ENCODE measurements at places on chromosomes 11 and 22.

DNA sequence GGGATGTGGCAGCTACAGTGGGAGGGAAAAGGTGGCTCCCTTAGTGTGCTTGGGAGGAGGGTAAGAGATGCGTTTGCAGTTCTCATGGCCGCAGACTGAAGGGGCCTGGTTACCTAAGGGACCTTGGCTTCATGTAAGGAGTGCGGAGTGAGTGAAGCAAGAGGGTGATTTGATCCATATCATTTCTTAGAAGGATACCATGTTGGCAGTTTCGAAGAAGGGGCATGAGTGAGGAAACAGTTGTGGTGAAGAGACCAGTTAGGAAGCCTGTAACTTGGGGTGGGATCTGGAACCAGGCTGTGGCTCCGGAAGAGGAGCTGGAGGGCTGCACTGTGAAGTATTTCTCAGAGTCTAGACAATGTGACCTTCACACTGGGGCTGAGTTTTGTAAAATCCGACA lies 45.0 kb downstream of the ST3GAL4 start:
- DNase-seq = no peak

- no peak for DNase-seq
Measured at GRCh38 chr11:134244593-134244992, 8.6 kb downstream of the THYN1 start.

GRCh38 chr11:1085440-1086170 lies 10.9 kb downstream of the MUC2 start:
- no peak for DNase-seq

DNA sequence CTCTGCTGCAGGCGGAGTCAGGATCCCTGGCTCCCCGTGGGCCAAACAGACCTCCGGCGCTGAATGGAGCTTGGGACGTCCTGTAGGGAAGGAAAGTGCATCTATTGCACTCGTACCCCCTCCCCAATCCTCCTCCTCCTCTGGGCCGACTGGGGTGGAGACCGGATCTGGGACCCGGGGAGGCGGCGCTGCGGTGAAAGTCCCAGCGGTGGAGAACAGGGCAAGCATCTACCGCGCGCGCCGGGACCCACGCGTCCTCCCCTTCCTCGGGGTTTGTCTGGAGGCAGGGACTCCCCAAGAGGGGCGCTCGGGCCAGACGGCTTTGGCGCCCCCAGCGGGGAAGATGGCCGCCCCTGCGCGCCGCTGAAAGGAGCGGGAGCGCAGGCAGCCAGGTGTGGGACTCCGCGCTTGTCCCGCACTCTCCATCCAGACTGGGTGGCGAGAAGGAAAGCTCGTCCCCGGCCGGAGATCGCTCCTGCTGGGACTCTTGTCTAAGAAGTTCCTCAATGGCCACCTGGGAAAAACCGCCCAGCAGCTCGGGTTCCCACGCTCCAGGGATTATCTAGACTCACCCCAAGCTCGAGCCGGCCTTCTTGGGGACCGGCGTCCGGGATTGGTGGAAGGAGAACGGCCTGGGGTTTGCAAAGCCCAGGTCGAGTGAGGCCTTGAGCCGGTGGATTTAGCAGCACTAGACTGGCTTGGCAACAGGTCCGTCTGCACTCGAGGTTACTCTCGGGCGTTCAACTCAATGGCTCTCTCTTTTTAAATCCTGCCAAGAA lies 718 bp downstream of the FADS2 start:
- peak; percentile 46 for DNase-seq

GRCh38 chr11:91350931-91351330 lies 873.7 kb upstream of the FAT3 start:
- DNase-seq = no peak

- no peak for DNase-seq
Measured at GRCh38 chr11:83599066-83599465, 312.9 kb upstream of the CCDC90B start.

GRCh38 chr22:49688516-49689254 lies 139.0 kb downstream of the BRD1 start:
- no peak for DNase-seq

- DNase-seq = no peak
Measured at GRCh38 chr11:96275801-96276594, 67.0 kb downstream of the MAML2 start.

GRCh38 chr11:117940736-117941135 lies 11.5 kb upstream of the TMPRSS13 start:
- DNase-seq = no peak

GRCh38 chr11:96104496-96104895 lies 180.6 kb upstream of the MTMR2 start:
- no peak for DNase-seq

GRCh38 chr11:387193-387793 lies 6.7 kb upstream of the PKP3 start:
- DNase-seq = no peak

GRCh38 chr11:57885298-57886050 lies 123.9 kb downstream of the CTNND1 start:
- DNase-seq = no peak

DNA sequence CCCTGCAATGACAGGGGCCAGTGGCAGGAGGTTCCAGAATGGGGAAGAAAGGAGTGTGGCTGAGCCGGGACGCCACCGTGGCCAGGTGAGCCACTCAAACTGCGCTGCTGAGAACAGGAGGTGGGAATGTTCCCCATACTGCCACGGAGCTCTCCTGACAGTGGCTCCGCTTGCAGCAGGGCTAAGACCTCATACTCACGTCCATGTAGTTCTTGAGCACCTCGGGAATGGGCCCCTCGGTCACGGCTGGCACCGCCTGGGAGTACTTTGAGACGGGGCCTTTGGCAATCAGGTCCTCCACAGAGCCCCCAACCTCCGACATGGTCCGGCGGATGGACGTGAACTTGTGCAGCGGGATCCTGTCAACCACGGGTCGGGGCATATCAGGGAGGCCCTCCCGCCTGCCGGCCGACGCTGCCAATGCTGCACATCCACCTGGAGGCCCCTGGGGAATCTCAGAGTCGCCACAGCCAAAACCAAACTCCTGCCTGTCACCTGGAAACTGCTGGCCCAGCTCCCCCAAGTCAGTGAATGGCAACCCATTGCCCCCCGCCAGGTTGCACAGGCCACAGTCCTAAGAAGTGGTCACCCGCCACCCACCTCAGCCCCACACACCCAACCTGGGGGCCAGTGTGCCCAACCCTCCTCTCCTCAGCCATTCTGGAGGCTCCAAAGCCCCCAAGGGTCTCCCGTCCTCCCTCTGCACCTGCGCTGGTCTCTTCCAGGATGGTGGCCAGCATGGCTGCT lies 2.4 kb downstream of the CTSD start:
- DNase-seq = no peak

DNA sequence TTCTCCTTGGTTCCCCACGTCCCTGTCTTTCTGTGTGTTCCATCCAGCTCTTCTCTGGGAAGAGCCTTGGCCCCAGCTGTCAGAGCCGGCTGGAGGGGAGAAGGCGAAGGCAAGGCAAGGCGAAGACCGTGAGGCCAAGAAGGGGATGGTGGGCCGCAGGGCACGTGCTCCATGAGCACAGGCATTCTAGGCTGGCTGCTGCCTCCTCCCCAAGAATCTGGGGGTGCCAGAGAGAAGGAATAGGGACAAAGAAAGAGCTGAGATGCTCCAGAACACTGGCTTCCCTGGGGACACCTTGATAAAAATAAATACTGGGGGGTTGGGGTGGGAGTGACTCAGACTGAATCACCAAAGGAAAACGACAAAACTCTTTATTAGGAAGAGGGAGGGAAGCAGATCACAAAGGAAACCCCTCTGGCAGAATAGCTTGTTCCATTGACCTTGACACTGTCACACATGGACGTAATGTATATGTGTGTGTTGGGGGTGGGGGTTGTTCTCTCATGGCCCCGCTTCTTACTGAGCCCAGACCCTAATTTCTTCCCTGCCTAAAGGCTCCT lies 52.5 kb downstream of the NECTIN1 start:
- DNase-seq = no peak

- no peak for DNase-seq
Measured at GRCh38 chr11:2277933-2278523, 7.6 kb upstream of the ASCL2 start.

- no peak for DNase-seq
Measured at GRCh38 chr11:79485694-79486093, 44.9 kb upstream of the TENM4 start.

DNA sequence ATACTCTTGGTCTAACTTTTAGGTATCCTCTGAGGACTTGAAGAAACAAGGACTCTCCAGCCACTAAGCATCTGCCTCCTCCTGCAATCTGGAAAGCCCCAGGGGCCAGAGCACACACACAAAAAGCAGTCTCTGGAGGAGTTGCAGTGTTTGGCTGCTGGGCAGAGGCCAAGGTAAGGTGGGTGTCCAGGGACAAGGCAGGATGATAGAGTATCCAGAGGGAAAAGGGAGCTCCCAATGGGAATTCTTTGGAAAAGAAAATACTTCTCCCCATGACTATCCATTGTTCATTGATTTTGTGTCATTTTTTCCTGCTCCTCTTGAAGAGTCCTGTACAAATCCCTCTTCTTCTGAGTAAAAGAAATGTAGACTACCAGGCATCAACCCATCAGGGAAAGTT lies at the start of gene OR52I2:
OR52I2 (plus strand) TSS at position 301 of the 400 bp plus-strand sequence.
- no peak for DNase-seq

DNA sequence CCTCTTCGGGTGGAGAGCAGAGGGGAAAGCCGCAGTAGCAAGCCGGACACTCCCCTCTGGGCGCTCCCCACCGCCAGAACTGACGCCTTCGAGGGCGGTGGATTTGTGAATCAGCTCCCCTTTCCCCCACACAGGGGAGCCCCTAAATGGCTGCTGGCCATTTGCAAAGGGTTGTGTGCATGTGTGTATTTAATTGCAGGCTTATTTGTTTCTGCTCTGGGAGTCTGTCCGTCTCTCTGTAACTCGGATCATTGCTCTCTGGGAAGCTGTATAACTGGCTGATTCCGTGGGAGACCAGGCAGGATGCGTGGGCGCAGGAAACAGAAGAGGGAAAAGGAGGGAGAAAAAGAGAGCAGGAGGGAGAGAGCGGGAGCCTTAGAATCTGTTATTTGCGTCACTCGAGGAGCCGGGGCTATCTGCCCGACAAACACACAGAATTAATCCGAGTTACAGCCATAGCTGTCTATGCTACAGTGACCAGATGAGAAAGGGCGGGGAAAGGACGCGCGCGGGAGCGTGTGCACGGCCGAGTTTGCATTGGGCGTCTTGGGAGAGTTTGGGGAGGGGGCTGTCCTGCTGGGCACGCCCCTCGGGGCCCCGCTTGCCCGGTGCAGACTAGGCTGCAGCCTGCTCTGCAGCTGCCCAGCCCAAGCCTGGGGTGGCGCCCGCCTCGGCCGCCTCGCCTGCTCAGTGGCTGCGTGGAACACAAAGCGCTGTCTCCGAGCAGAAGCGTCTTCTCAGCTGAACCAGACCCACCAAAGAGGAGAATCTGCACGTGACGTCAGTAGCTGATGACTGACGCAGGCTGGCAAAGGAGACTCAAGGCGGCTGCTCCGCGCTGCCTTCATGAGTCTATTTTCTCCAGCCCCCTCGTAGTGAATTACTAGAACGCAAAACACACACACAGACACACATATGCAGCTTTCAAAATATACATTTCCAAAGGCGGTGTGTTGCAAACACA lies 105.3 kb upstream of the HSD17B12 start:
- peak; percentile 69 for DNase-seq

GRCh38 chr11:126202646-126203359 lies 8.6 kb downstream of the RPUSD4 start:
- DNase-seq = peak; percentile 56

- peak; percentile 50 for DNase-seq
Measured at GRCh38 chr11:43532041-43532440, 148.5 kb upstream of the HSD17B12 start.

- DNase-seq = no peak
Measured at GRCh38 chr11:109308551-109308950, 113.4 kb upstream of the C11orf87 start.

GRCh38 chr22:38984224-38984623 lies 2.1 kb downstream of the APOBEC3B start:
- no peak for DNase-seq

DNA sequence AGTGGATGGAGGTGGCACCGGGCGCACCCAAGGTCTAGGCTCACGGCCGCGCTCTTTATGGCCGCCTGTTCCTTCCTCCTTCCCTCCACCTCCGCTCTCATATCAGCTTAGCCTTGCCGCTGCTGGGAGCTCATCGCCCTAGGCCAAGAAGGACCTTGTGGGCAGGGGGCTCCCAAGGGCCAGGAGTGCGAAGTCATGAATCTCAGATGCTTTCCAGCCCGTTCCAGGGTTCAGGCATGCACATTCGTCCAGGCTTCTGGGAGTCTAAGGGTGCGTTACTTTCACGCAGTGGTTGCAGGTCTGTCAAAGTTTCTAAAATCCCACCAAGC lies 4.1 kb upstream of the GALR3 start:
- no peak for DNase-seq

DNA sequence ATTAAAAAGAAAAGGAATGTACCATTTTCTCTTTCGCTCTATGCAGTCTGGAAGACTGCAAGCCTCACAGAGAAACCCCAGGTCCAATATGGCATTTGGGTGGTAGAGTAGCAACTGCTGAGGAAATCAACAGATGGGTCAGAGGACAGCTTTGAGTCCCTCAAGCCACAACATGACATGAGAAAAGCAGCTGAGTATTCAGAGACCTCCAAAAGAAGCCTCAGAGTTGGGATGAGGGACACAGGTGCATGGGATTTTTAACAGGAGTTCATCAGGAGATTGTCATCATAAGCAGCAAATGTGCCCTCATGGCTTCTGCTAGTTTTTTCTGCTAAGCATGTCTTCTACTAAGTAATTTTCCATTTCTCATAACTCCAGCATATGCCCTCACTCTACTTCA lies 111.6 kb downstream of the BLID start:
- DNase-seq = no peak

DNA sequence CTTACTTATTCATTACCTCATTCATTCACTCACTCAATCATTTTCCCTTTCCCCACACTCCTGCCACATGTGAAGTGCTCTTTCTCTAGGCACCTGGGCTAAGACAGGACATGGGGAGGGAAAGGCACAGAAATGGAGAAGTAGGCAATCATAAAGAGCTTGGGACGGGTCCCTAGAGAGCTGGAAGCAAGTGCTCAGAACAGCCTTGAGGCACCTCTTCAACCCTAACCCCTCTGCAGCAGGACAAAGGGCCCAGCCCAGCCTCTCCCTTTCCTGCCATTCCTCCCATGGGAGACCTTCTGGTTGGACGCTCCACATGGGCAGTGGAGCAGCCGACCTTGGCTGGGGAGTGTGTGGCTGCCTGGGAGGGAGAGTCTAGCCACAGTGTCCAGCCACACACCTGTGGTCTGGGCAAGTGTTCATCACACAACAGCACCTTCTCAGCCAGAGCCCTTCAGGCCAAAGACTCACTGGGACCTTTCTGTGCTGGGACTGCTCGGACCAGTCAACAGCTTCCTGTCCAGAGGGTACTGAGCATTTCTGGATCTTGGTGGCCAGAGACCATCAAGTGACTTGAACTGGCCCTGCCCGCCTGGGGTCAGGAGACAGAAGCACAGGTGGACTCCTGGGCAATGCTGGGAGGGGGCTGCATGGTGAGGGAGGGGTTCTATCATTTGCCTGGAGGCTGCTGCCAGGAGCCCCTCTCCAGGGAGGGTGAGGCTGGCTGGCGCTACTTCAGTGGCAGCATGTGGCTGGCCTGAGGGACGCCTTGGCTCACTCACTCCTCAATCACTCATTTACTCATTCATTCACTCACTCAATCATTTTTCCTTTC lies 1.0 kb upstream of the MUC5AC start:
- DNase-seq = no peak

DNA sequence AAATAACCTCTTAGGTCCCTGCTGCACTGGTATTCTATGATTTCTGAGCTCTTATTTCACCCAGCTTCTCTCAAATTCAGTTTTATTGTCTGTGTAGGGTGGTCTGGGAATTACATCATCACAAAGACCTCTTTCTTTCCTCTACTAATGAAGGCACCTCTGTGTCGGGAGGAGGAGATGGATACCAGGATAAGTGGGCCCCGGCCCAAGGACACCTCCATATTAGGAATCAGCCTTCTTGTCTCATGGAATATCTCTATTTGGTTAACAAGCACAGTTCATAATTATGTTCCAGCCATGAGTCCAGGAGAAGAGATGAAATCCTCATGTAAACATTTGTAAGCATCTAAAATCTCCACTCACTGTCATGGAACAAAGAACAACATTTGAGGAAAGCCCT lies 9.4 kb downstream of the PARVA start:
- DNase-seq = no peak

Data from Ammon's horn (tissue), 1 donor.